ENCODE measurements at places on chromosomes 11 and 22.

DNA sequence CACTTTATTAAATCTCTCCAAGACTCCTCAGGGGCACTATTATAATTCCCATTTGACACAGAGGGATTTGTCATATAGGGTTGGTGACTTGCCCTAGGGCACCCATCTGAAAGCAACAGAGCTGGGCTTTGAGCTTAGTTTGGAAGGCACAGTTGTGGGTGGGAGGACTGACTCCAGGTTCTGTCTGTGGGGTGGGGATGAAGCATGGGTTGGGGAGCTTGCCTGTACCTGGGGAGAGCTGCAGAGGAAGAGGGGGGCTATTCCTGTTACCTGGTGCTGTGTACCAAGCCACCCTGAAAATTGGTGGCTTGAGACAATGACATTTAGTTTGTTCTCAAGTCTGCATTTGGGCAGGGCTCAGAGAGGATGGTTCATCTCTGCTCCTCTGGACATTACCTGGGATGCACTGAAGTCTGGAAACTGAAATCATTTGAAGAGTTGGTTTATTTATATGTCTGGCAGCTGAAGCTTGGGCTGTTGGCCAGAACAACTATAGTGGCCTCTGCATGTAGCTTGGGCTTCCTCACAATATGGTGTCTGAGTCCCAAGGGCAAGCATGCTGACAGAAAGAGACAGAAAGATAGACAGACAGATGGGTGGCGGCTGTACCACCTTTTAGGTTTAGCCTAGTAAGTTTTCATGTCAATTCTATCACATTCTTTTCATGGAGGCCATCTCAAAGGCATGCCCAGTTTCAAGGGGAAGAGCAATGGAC, 44.9 kb downstream of the LRRC32 start:
- DNase-seq: no peak

DNA sequence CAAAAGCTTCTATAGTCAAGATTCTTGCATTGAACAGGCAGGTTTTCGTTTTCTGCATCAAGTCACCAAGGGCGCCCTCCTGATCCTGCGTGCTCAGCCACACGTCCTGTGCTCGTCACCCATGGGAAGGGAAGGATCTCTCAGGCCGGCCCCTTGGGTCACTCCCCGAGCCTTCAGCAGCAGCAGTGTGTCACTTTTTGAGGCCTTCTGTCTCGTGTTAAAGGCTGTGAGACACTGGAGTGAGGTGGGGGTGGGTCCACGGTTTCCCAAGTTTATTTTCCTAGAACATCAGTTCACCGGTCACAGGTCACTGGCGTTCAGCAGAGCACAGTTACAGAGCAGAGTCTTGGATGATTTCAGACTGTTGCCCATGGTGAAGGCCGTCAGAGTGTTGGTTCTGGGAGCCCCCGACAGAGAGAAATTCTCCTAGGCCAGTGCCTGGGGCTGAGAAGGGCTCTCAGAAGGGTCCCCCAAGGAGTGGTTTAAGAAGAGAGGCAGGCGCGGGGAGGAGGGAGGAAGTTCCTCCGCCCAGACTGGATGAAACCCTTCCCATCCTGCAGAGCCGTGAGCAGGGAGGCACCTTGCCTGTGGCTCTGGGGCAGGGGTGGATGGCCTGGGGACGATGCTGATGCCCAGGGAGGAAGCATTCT, 13.5 kb upstream of the ADORA2A start:
- no peak for DNase-seq

GRCh38 chr11:74714904-74715303, 16.3 kb downstream of the CHRDL2 start:
- DNase-seq: no peak

GRCh38 chr11:46270684-46271083, 6.8 kb upstream of the CREB3L1 start:
- DNase-seq: no peak
